ENCODE measurements at places on chromosomes 6 and 20.
A peak's percentile ranks its signal among the peaks of the same experiment; 100 is the strongest.

DNA sequence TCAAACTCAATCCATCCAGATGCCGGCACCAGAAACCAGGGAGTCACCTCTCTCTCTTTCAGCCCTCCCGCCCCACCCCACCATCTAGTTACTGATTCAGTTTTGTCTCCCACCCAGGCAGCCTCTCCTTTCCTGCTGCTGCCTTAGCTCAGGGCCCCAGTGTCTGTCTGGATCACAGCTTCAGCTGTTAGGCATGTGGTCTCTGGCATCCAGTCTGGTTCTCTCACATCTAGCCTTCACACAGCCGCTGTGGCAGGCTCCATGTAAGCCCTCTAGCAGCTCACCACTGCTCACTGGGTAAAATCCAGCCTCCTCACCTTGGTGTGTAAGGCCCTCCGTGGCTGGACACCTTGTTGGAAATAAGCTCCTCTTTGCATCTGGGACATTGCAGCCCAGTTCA is 21.3 kb downstream of the AARS2 start:
- DNase-seq, result no peak

DNA sequence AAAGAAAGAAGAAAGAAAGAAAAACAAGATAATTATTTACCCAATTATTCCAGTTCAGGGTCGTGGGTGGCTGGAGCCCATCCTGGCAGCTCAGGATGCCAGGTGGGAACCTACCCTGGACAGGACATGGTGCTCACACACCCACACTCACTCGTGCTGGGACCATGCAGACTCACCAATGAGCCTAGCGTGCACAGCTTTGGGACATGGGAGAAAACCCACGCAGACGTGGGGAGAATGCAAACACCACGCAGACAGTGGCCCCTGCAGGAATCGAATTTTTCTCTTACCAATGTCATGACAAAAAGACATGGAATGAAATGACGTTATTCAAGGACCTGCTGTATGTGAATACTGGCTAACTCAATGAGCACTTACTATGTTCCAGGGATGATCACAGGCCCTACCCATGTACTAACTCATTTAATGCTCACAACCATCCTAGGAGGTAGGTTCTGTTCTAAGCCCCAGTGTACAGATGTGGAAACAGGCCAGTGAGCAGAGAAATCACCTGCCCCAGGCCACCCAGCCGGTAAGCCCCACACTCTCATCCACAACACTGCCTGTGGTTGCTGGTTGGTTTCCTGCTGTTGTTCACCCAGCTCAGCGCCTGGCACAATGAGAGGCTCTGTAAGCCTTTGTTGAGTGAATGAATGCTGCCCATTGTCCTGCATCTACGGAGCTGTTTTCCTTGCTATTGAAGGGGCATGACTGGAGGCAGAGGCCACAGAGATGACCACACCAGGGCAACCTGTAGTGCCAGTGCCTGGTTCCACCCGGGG is 6.8 kb upstream of the PI16 start:
- DNase-seq, result no peak

DNA sequence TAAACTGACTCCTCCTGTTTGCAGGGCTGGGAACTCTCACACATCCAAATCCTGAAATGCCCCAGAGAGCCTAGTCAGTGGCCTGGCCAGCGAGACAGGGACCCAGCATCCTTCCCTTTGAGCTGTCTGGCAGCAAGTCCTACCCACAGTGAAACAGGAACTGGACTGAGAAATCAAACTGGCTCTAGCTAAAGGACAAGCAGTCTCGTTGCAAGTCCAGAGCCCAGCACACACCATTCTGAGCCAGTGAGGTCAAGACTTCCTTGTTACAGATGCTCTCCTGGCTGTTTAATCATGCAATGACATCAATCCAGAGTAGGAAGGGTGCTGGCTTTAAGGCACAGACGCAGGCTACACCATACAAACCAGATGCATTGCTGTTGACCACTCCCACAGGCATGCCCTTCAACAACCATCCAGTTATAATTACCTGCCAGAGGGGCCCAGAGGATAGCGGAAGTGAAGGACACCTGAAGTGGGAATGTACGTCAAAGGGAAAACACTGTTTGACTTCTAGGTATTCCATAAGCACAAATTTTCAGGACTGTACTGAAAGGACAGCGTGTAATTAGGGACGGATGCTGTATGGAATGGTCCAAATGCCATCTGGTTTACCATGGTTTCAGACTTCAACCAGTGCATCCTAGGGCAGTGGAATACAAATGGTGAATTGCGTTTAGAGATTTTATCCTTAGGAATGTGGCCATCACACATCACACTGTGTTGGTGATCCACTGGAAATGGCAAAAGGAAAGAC is 114.4 kb downstream of the SLC23A2 start:
- DNase-seq, result no peak

- no peak for DNase-seq
Observed at GRCh38 chr6:13261464-13261994, 66.8 kb downstream of the TBC1D7 start.

- DNase-seq, result no peak
Observed at GRCh38 chr20:53859684-53860083, 210.7 kb downstream of the BCAS1 start.

GRCh38 chr6:13554929-13555333 is 19.5 kb upstream of the SIRT5 start:
- no peak for DNase-seq

- DNase-seq, result no peak
Observed at GRCh38 chr20:237489-237888, 10.4 kb downstream of the DEFB129 start.

- DNase-seq, result no peak
Observed at GRCh38 chr6:100538086-100538485, 73.4 kb upstream of the SIM1 start.

GRCh38 chr6:154239392-154239791 is 117.2 kb downstream of the IPCEF1 start:
- DNase-seq, result no peak

- DNase-seq, result no peak
Observed at GRCh38 chr20:41330343-41330720, 10.3 kb upstream of the LPIN3 start.

GRCh38 chr6:170243386-170243785 is 47.5 kb downstream of the DLL1 start:
- DNase-seq, result no peak

DNA sequence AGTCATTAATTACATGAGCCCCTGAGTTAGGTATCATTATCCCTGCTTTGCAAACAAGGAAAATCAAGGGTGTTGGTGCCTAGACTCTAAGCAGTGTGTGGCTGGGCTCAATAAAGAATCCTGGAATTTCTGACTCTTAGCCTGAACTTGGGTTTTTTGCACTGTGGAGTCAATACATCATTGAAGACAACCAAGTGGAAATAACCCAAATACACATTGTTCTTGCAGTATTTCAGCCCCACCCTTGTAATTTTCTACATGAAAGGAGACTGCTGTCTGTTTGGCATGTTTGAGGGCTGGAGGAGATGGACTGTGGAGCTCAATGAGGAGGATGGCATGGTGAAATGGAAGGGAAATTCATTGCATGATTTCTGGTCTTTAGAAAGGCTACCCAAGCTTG is 110.3 kb downstream of the CRYBG1 start:
- DNase-seq, result no peak

DNA sequence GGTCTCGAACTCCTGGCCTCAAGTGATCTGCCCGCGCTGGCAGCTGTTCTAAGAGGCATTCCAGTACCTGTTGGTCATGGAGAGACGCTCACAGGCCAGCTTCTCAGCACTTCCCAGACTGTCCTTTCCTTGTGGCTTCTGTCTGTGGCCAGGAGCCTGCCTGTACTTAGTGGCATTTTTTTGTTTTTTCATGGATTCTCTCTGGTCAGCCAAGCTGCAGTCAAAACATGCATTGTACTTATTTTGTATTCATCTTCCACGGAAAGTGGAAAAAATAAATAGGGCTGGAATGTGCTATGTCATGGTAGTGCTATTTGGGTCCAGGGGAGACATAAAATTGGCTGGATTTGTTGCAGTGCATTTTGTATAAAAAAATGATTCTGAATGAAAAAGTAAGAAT is 29.1 kb downstream of the ZDHHC14 start:
- no peak for DNase-seq

GRCh38 chr6:15628499-15629131 is 34.2 kb downstream of the DTNBP1 start:
- no peak for DNase-seq

GRCh38 chr6:134480593-134480992 is 162.7 kb upstream of the SGK1 start:
- no peak for DNase-seq

GRCh38 chr20:60649541-60649940 is 602.5 kb upstream of the CDH4 start:
- DNase-seq, result no peak

GRCh38 chr6:16140607-16141006 is 11.7 kb downstream of the MYLIP start:
- DNase-seq, result no peak

DNA sequence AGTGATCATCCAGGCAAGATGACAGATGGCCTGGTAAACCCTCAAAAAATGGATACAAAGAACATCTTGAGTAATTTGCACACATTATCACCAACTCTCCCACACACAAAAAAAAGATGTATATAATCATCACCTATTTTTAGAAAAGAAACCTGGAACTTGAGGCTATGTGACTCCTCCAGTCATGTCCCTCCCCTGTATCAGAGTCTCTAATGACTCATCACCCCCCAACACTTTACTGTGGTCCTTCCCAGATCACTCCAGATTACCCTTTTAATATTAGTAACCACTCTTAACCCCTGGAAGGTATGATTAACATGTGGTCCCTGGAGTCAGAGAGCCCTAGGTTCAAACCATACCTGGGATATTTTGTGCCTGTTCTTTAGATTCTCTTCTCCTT is 144.8 kb downstream of the ZNF217 start:
- DNase-seq, result no peak

GRCh38 chr6:113920663-113921267 is 50.2 kb downstream of the HDAC2 start:
- DNase-seq, result no peak

DNA sequence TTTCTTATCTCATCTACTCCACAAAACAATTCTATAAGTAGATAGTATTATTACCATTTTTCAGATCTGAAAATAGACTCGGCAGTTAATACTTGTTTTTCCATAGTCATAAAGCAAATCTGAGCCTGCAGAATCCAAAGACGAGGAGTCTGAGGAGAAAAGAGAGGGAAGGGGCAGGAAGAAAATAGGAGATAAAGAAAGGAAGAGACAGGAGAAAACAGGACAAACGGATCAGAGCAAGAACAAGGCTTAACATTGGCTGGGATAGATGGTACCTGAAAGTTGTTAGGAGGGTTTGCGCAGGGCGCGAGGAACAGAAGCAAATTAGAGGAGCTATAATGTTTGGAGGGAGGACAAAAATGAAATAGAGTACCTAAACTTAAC is 639 bp upstream of the PPIL1 start:
- no peak for DNase-seq

- no peak for DNase-seq
Observed at GRCh38 chr6:143276436-143276835, 174.1 kb downstream of the ADAT2 start.

DNA sequence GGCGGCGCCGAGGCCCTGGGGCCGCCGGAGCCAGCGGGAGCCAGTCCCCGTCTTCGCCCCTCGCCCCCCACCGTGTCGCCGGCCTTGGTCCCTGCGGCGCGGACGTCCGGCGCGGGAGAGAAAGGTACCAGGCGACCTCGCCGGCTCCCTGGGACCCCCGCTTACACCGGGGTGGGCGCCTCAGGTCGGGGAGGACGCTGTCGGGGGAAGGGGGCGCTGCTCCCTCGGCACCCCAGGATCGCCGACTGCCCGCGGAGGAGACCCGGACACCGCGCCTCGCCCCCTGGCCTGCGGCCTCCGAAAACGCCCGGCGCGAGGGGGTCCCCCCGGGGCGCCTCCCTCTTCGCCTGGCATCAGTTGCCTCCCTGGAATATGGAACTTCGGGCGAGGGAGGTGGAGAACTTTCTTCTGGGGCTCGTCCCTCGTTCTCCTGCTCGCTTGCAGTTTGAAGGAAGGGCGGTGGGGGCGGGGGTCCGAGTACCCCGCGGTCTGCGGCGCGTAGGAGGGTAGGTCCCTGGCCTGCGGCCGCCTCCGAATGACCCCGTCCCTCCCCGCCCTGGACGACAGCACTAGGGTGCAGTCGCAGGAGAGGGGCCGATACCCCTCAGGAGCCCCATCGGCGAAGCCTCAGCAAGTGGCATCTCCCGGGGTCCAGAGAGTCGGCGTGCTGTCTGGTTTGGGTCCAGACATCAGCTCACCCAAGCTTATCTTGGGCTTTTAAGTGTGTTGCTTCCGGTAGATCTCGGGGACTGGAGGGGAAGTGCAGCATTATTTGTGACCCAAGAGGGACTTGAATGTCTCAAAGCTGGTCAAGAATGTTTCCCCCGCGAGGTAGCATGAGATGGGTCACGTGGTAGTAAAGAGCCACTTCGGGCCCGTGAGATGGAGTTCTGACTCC is 549 bp downstream of the ANKRD6 start:
- DNase-seq, result peak; percentile 3

DNA sequence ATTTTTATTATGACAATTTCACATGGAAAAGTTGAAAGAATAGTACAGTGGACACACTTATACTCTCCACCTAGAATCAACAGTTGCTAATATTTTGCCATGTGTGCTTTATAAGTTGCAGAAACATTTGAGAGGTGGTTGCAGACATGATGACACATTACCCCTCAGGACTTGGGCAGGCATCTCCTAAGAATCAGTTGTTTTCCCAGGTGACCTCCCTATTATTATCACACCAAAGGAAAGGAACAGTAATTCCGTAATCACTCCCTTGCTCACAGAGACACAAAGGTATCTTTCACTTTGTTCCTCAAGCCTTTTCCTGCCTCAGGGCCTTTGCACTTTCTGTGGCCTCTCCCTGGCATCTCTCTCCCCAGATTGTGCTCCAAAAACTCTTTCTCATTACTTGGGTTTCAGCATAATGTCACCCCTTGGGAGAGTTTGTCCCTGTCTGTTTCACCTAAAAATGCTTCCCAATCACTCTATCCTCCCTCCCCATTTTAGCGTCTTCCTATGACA is 5.9 kb upstream of the SULF2 start:
- DNase-seq, result no peak

DNA sequence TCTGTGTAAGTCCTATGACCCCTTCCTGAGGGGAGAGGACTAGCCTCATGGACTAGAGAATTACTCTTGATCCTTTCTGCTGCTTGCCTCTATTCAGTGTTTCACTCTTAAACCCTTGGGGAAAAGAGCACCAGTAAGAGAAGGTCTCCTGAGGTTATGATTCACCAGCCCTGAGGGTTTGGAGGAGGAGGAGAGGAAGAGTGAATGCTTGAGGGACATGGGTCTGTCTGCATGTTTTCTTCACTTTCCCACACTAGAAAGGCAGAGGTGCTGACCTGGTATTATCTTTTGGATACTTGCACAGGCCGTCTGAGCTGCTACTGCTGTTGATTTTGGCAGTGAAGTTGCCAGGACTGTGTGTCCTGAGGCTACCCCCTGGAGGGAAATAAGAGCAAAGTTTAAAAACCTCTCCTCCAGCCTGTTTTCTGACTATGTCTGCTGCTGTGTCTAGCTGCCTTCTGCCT is 78.3 kb downstream of the CD109 start:
- no peak for DNase-seq

- no peak for DNase-seq
Observed at GRCh38 chr6:43492673-43493072, 15.3 kb downstream of the TJAP1 start.

DNA sequence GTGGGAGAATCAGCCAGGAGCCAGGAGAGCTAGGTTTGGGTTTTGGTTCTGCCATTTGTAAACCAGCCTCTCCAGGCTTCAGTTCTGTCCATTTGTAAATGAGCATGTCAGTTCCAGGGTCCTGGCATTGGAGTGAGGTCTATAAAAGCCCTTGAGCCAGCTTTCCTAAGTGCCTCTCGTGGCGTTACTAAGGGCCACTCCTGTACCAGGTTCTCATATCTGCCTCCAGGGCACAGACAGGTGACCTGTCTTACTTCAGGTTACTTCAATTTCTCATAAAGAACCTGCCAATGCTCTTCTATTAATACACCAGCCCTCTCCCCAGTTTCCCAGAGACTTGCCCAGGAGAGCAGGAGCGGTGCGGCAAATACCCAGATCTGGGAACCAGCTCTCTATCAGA is 101.9 kb downstream of the VEGFA start:
- DNase-seq, result no peak
